Activated CD8-positive, alpha-beta memory T cell treated with anti-CD3 and anti-CD28 coated beads for 4 hours (primary cell): ENCODE measurements at places on chromosomes 4 and X.

DNA sequence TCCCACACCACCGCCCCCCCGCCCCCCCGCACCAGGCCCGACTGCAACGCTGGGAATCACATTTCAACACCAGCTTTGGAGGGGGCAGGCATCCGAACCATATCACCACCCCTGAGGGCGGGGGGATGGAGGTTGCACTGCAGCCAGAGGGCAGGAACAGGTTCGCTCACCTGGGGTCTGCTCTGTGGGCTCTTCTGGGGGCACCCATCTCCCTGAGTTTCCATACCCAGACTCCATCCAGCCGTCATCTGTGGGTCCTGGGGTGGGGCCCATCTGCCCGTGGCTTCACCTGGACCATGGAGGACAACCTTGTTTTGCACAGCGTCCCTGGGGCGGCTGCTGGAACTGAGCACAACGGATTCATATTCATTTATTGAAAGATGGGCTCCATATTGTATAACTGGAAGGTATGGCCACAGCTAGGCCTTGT lies 6.9 kb downstream of the PSAPL1 start:
- DNase-seq = no peak

DNA sequence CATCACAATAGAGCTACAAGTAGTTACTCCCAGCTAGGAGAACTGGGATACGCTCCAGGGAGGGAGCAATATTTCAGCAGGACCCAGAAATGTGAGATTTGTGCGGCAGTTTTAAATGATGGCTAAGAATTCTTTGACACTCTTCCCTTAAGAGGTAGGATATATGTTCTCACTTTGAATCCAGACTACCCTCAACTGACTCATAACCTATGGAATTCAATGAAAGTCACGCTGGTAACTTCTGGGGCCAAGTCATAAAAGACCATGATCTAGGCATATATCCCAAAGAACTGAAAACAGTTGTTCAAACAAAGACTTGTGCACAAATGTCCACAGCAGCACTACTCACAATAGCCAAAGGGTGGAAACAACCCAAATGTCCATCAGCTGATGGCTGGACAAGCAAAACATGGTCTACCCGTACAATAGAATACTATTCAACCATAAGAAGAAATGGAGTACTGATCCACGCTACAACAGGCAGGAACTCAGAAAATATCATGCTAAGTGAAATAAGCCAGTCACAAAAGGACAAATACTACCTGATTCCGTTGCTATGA lies 10.5 kb downstream of the CD99L2 start:
- no peak for DNase-seq

DNA sequence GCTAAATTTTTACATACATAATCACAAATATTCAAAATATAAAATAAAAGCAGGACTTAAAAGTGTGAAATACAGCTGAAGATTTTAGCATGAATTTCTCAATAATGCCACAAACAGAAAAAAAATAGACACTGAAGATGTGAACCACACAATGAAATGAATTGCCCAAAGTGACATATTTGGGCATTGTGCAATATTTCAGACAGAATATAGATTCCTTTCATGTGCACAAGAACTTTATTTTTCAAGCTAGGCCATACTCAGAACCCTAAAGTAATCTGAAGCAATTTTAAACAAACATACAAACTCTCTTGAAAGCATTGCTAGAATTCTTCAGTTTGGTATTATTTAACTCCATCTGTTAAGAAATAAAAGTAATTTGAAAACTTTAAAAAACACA lies 764.1 kb downstream of the STIM2 start:
- DNase-seq = no peak

- no peak for DNase-seq
These were observed 7.4 kb upstream of the PGRMC1 start for GRCh38 chrX:119228512-119229252.

GRCh38 chrX:44596277-44596676 lies 53.6 kb upstream of the FUNDC1 start:
- no peak for DNase-seq

DNA sequence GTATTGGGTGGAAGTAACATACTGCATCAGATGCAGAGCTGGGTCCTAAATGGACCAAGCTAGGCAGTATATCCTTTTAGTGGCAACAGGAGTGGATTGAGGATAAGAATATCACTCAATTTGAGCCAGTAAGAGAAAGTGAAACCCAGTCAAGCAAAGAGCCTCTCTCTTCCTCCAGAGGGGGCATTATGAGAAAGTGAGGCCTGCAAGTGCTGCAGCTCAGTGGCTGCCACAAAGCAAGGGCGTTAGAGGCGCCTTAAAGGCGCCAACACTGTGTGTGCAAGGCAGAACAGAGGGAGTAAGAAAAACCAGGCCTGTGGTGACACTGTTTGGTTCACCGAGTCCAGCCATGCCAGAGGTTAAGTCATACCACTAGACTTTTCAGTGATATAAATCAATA lies 17.5 kb downstream of the STX18 start:
- DNase-seq = no peak
